ENCODE measurements at places on chromosomes 7 and 10. TPM values are rescaled to one million over a fixed set of nuclear protein-coding genes. Genes with fewer than 3 reads are reported as not detected.

Gene TEX47
- not detected for total RNA-seq

DNA sequence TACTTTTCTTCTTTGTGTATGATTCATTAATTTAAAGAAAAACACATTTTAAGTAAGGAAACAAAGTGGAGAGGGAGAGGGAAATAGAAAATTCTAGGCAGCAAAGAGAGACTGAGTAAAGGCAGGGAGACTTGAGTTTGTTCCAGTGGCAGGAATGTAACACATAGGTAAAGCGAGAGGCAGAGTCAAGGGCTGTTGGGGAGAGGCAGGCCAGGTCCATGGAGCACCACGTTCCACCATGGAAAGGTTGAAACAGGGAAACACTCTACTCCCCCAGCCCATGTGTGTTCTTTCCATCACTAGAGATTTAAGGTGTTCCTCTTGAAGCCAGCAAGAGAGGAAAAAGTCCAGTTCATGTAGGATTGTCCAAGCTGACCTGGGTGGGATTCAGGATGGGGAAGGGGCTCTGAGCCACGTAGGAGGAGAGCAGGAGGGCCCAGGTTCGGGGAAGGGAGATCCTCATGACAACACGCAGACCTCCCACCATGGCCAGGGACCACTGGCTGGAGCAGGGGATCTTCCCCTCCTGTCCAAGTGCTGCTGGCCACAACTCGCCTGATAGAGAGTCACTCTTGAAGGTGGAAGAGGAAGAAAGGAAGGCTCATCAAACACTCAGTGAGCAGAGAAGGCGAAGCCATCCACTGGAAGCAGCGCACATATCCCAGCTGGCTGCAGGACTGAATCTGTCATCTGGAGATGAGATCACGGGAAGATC is 666.4 kb upstream of the MKI67 start:
- no peak for DNase-seq

- peak; percentile 88 for DNase-seq
Measured at GRCh38 chr7:1458683-1459511, at the start of gene MICALL2. MICALL2 (minus strand) TSS chr7:1459470; CDS start chr7:1459326, 144 bp downstream.

Gene SCIN
- total RNA-seq, result 0.39 TPM

DNA sequence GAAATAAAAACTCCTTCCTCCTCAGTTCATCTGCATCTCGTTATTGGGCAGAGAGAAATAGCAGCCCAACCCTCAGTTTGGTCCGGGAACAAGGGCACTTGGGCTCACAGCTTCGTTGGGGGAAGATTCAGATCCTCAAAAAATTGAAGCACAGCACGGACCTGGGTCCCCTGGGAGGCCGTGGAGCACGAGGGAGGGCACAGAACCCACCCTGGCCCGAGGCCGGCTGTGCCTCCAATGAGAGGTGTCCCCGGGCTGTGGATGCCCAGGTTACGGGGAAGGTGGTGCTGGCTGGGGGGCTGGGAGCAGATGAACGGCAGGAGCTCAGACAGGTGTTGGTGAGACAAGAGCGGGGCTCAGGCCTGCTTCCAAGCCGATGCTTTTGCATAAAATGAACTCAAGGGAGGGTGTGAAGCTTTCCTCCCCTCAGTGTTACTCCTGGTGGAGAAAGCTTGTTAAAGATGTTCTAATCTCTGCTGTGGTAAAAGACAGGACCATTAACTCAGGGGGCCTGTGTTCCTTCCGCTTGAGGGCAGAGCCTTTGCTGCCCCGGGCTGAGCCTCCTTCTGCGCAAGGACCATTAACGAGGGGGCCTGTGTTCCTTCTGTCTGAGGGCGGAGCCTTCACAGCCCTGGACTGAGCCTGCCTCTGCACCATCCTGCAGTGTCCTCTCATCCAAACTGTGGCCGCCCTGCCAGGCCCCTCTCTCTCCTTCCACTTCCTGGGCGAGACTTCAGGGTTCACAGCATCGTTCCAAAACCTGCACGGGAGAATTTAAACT is 302.2 kb downstream of the ADARB2 start:
- no peak for DNase-seq

GRCh38 chr10:105597312-105597711 is 956.2 kb downstream of the SORCS3 start:
- no peak for DNase-seq

DNA sequence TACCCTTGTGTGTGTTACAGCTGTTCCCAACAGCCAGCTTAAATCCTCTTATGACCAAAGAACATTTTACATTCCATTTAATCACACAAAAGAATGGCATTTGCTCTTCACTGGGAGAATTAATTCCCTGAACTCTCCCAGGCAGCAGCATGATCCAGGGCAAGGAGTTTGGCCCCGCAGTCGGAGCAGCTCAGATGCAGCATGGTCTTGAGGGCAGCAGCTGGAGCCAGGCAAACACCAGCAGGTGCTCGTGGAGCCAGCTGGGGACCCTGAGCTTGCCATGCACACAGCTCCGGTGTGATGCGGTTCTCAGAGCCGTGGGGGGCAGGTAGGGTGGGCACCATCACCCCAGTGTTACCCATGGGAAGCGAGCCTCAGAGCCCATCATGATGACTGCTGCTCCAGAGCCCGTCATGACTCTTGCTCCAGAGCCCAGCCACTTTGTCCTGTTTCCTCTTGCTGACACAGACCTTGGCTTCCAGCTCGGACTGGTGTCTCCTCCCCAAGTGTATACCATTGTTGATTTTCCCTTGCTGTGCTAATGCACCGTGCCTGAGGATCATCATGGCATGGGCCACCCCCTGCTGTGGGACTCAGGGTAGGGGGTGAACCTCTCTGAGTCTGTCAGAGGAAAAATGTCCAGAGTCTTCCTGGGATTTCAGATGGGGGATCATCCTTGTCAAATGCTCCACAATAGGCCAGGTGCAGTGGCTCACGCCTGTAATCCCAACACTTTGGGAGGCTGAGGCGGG is 75.8 kb downstream of the ZRANB1 start:
- no peak for DNase-seq

DNA sequence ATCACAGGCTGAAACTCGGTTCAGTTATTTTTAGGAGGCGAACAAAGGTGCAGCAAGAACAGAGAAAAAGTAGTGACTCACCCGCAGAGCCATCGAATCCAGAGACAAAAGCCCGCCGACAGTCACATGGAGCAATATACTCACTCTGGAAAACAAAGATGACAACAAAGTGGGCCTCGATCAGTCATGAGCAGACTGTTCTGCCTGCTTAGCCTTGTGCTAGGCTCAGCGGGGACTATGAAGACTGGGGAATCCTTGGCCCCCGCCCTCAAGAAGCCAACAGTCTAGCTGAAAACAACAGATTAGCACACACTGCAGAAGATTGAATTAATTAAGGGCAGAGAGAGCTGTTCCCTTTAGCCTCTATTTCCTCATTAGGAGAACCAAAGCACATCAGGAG is 30.4 kb downstream of the XPNPEP1 start:
- no peak for DNase-seq

- DNase-seq, result no peak
Measured at GRCh38 chr7:101226721-101227120, 8.8 kb downstream of the ZNHIT1 start.

DNA sequence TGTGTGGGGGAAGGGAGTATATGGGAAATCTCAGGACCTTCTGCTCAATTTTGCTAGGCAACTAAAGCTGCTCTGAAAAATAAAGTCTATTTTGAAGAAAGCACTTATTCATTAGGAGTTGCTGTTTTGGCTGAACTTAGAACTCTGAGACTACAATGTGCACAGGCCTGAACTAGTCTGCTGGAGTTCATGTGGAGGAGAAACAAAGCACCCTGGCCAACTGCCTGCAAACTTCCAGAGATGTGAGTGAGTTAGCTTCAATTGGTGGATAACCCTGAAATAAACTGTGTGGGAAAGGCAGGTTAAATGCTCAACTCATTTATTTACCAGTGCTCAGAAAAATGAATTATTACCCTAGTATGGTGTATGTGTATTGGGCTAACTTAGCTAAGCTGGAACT is 17.3 kb upstream of the FAM241B start:
- no peak for DNase-seq

GRCh38 chr7:38223306-38223705 is 45.3 kb downstream of the STARD3NL start:
- DNase-seq, result no peak

Gene NEUROG3
- not detected for total RNA-seq

Gene IL15RA
- 12.0 TPM for total RNA-seq

DNA sequence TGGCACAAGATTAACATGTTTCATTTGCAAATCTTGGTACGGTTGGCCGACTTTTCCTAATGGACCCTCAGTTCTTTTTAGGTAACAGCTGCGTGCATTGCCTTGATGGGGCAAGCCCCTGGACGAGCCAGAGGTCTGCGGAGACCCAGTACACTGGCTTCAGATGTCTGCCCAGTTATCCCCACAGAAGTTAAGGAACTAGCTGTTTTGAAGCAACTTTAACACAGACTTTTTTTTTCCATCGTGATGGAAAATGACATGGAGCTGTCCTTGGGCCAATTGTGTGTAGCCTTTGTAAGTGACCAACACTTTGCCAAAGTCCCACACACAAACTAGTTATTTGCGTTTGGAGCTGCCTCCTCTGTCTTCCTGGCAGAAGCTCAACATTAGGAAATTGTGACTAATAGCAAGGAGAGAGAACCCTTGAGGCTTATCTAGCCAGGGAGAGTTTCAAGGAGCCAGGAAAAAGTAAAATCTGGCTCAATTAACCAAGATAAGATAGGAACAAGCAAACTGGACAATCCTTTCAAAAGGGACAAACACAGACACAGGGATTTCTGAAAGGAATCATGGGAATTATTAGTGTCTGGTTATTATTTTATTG is 99.6 kb upstream of the BMPER start:
- DNase-seq, result no peak

DNA sequence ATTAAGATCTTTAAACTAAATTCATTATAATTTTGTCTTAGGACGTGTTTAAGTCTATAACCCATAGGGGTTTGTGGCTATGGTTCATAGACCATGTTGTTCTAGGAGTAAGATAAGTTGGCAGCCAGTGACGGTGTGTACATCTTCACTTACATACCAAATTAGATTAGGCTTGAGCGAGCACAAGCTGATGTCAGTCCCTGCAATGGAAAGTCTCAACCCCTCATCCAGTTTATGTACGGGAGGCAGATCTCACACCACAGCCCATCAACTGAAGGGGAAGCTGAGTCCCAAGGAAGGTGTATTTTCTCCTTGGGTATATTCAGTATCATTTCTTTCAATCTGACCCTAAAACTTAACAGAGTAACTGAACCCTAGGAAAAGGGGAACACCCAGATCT is 5.1 kb upstream of the SMC3 start:
- no peak for DNase-seq

GRCh38 chr10:786633-787474 is 97.4 kb upstream of the DIP2C start:
- no peak for DNase-seq

- no peak for DNase-seq
Measured at GRCh38 chr7:126016722-126017121, 1087.1 kb upstream of the POT1 start.

GRCh38 chr7:138565451-138566114 is 105.5 kb downstream of the TRIM24 start:
- DNase-seq, result no peak

Gene FGF8
- not detected for total RNA-seq

DNA sequence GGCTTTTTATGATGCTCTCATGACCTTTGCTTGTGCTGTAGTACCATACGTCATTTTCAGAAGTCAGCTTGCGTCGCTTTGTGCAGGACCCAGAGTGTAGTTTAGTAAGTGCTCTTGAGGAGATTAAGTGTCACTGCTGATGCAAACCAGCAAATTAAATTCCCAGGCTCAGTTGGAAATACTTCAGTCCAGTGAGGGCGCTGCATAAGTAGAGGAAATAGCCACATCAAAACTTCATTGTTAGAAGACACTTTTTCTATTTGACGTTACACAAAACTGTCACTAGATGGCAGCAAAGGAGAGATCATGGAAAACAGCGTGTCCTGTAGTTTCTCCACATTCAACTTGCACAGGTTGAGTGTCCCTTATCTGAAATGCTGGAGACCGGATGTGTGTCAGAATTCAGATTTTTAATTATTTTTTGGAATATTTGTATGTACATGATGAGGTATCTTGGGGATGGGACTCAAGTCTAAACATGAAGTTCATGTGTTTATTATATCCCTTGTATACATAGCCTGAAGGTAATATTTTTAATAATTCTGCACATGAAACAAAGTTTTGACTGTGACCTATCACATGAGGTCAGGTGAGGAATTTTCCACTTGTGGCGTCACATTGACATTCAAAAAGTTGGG is 7.9 kb downstream of the ZNF22 start:
- peak; percentile 37 for DNase-seq

DNA sequence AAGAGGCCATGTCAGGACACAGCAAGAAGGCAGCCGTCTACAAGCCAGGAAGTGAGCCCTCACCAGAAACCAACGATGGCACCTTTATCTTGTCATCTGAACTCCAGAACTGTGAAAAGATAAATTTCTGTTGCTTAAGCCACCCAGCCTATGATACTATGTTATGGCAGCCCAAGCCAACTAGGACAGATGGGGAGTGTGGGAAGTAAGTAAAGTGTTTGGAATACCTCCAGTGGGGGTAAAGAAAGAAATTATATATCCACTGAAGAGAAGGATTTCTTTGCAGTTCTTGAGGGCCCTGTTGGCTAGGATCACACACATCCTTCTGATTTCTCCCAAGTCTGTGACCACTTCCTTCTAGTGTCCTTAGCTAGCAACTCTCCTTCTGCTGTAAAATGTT is 384.4 kb downstream of the TNS3 start:
- no peak for DNase-seq

GRCh38 chr10:30011396-30011795 is 48.0 kb downstream of the JCAD start:
- DNase-seq, result no peak

DNA sequence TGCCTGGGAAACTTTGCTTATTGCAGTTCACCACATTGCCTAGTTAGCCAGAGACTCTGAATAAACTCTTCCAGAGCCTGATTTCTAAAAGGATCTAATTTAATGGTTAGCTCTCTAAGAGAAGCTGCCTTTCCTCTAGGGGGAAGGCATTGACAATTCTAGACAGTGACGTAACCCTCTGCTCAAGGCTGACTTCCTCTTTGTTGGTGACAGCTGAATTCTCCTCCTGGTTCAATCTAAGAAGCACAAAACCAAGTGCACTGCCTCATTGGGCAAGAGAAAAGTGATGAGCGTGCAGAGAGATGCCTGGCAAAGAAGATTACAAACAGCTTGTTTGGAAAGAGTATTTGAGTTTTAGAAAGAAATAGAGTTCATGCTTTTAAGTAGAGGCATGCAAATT is 102.7 kb downstream of the MACC1 start:
- no peak for DNase-seq

GRCh38 chr10:30364345-30365268 is 15.5 kb upstream of the MTPAP start:
- DNase-seq, result no peak

DNA sequence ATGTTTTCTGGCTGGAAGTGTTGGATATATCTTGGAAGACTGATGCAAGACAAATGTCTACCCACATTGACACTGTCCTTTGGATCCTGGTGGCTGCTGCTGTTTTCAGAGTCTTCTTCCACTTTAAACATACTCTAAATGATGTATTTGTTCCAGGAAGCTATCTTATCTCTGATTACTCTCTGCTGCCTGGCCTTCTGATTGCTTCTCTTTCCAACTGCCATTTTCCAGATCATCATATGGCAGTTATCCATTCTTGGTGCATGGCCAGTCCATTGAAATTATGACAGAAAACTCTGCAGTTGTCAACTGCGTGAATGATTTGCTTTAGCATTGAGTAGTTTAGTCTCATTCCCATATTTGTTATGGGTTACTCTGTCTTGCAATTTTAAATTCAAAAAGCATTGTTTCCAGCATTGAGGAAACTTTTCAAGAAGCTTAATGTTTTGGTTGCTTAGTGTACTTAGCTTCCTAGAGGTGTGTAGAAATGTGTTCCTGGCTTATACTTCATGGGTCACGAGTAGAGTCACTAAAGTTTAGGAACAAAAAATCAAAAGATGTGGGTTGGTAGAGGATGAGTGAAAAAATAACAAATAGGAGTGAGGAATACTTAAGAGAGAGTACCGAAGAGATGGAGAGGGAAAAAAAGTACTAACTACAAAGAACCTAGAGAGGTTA is 268.3 kb upstream of the MTPN start:
- no peak for DNase-seq

Measured in pancreas (tissue), 10 donors.